ENCODE measurements at places on chromosomes 16 and 17.

GRCh38 chr17:60355663-60356594 is 36.0 kb downstream of the USP32 start:
- DNase-seq: no peak

GRCh38 chr16:3065742-3066439 is 451 bp downstream of the IL32 start:
- DNase-seq: no peak

- no peak for DNase-seq
Measured at GRCh38 chr16:87007907-87008306, 309.3 kb downstream of the C16orf95 start.

- no peak for DNase-seq
Measured at GRCh38 chr17:76368545-76368944, 14.8 kb upstream of the PRPSAP1 start.
